ENCODE measurements at places on chromosomes 2 and 18. TPM values are rescaled to one million over a fixed set of nuclear protein-coding genes. Genes with fewer than 3 reads are reported as not detected.

GRCh38 chr2:134189009-134189720 lies 64.7 kb upstream of the MGAT5 start:
- H3K4me3 ChIP-seq, result no peak overlapping the region
- peaks cover 79% of the 10 kb centered on the region for H3K4me1 ChIP-seq
- H3K27me3 ChIP-seq, result no peaks in the 10 kb centered on the region
- no peaks in the 10 kb centered on the region for H3K36me3 ChIP-seq
- no peak overlapping the region for H3K27ac ChIP-seq

DNA sequence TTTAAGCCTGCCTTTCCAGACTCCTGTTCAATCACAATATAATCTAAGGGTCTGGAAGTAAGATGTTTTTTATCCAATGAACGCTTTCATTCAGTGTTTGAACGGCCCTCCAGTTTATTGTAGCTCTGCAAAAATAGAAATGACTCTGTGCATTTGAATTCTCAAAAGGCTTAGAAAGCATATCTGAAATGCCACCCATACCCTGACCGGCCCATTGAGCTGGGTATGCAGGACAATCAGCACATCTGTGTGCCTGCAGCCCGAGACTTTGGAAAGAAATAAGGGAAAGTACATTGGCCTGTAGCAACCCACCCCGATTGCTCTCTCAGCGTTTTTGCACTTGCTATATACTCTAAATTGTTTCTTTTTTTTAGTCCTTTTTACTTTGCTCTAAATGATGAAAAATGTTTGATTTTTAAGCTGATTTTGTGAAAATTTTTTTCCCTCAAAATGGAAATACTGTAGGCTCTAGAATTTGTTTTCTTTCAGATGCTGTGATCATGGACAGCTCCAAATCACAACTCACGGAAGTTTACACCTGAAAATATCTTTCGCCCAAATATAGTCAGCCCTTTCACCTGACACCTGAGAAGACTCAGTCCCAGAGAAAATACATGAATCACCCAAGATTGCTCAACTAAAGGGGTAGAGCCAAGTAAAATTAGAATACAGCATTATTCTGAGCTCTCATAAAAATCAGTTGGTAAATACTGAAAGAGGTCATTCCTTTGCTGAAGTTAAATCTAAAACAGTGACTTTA lies 194.5 kb upstream of the SIX3 start:
- no peaks in the 10 kb centered on the region for H3K27me3 ChIP-seq
- DNase-seq, result no peak
- no peak overlapping the region for H3K27ac ChIP-seq
- no peak overlapping the region for H3K4me3 ChIP-seq

GRCh38 chr2:11621410-11621809 lies 48.6 kb downstream of the NTSR2 start:
- no peaks in the 10 kb centered on the region for H3K4me1 ChIP-seq
- H3K27ac ChIP-seq, result no peak overlapping the region
- no peak overlapping the region for H3K4me3 ChIP-seq
- H3K36me3 ChIP-seq, result peaks cover 27% of the 10 kb centered on the region
- DNase-seq, result no peak
- H3K27me3 ChIP-seq, result no peaks in the 10 kb centered on the region

REG1B gene
- polyA plus RNA-seq, result 0.69 TPM

PAX3 gene
- polyA plus RNA-seq, result not detected
